DMS53 (cell line): ENCODE measurements at places on chromosomes 4 and X.

DNA sequence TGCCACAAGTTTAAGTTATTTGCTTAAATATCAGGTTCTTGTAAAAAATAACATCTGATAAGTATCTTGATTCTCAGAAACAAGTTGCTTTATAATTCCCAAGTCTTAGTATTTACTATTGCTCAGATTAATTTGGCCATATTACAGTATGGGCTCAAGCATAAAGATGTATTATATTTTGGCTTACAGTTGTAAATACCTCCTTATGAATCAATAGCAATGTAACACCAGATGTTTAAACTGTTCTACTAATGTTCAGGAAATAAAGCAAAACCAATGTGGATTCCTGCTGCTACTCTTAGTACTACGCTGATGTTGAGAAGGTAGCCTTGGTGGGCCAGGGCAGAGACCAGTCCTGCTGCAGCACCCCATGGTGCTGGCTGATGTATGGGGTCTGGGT lies 102.7 kb downstream of the MGST2 start:
- DNase-seq, result no peak

- DNase-seq, result no peak
These were observed 41.5 kb downstream of the QRFPR start for GRCh38 chr4:121339307-121339706.

DNA sequence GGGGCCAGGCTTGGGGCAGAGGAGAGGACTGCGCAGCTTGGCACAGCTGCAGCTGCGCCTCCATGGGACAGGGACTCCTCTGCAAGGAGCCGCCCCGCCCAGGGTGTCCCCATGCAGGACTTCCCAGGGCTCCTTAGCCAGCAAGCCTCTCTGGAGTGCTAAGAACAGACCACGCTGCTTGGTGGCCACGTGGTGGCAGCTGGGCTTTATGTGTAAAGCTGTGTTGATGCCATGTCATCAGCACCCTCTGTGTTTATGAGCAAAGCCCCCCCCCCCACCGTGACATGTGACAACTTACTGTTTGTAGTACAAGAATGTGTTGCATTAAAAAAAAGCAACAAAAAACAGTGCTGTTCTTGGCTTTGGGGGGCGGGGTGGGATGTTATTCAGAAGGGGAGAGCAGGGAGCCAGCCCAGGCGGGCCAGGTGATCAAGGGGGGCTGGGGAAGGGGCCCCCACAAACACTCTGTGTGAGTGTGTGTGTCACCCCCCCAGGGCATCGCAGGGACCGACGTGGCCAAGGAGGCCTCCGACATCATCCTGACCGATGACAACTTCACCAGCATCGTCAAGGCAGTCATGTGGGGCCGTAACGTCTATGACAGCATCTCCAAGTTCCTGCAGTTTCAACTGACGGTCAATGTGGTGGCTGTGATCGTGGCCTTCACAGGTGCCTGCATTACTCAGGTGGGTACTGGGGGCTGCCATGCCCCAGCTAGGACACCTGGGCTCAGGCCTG lies 40.3 kb downstream of the ATP2B3 start:
- DNase-seq, result peak; percentile 16

GRCh38 chr4:74394476-74395136 lies 29.7 kb downstream of the EREG start:
- no peak for DNase-seq

DNA sequence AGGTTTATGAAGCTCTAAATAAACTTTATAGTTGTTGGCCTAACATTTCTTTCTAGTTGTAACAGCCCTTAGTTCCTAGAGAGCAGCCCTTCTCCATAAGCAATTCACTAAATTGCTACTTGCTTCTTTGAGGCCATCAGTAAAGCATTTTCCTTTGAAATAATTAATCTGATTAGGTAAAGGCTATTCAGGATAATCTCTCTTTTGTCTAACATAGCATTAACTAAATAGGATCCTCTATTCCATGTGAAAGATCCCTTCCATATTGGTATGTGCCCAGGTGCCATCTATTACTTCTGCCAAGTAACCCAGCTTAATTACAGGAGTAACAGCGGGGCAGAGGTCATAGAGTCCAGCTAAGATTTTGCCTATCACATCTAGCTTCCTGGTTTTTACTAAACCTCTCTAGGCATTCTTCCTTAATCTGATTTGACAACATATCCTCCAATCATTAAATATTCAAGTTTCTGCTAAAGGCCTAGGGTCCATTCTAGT lies 1408.0 kb downstream of the PCDH18 start:
- no peak for DNase-seq

- peak; percentile 82 for DNase-seq
These were observed 9.6 kb upstream of the INTU start for GRCh38 chr4:127622921-127623796.

- DNase-seq, result no peak
These were observed 155.5 kb upstream of the MXRA5 start for GRCh38 chrX:3501833-3502535.

DNA sequence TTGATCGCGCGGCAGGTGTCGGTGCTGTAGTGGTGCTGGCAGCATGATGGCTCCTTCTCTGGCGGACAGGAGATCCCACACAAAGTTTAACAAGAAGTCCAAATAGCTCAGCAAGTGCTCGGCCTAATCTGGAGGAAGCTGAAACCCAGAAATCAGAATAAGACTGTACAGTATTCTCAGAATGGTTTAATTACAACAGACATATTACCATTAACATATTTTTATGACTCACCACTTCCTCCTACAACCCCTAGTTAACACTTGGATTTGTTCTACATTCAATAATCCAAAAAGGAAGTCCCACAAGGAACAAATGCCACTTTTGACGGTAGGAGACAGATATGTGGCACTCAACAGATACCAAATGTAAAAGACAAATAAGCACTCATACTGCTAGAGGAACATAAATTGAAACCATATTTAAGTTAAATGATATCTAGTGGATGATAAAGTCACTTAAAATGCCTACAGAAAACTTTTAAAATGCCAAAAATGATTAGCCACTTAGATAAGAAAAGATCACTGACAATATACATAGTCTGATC lies 91.2 kb downstream of the HUWE1 start:
- no peak for DNase-seq

DNA sequence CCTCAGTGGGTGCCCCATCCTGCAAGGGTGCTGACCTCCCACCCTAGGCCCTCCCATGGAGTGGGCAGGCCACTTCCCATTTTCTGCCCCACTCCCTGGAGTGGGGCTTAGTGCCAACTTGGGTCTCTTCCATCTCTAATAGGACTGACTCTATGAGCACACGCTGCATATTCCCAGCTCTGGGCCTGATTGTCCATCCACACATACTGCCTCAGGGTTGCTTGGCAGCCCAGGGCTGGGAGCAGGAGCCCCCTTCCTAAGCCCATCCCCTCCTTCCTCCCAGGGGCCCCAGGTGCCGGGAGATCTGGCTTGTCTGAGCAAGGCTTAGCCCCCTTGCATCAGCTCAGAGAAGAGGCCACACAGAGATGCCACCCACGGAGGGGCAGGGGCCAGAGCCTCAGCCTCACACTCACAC lies 55.1 kb downstream of the PJA1 start:
- no peak for DNase-seq

DNA sequence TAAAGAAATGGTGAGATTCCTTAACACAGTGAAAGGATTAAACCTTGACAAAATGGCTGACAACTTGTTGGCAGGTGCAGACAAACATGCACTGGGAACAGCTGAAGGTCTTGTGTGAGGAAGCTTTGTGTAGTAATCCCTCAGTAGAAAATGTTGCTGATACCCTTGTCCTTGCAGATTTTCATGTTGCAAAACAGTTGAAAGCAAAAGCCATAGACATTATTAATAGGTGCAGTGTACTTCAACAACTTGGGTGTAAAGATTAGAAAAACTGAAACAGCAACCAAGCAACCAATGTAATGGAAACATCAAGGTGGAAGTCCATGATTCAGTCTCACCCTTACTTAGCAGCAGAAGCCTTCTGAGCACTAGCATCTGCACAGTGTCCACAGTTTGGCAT lies 29.8 kb downstream of the UGT2B7 start:
- DNase-seq, result no peak

GRCh38 chr4:98529970-98530569 lies 128.3 kb downstream of the TSPAN5 start:
- no peak for DNase-seq

DNA sequence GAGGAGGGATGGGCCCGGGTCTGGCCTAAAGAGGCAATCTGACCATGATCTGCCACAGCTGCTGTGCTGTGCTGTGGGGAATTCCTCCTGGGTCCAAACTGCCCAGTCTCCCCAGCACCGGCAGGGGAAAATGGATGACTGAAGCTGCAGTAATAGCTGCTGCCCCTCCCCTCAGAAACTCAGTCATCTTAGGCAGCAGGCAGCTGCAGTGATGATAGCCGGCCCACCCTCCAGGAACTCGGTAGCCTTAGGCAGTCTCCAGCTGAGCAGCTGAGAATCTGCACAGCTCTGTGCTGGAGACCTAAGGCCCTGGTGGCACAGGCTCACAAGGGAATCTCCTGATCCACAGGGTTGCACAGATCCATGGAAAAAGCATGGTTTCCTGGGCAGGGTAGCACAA lies 113.4 kb upstream of the USP38 start:
- DNase-seq, result no peak

DNA sequence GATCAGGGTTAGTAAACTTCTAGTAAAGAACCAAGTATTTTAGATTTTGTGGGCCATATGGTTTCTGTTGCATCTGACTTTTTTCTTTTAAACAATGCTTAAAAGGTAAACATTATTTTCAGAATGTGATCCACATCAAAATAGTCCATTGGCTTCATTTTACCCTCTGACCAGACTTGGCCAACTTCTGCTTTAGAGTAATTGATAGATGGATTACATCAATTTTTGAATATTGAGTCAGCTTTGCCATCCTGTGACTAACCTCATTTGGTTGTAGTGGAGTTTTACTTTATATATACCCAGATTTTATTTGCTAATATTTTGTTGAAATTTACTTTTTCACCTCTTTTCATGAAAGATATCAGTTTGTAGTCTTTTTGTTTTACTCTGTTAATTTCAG lies 559.8 kb downstream of the TLL1 start:
- no peak for DNase-seq

DNA sequence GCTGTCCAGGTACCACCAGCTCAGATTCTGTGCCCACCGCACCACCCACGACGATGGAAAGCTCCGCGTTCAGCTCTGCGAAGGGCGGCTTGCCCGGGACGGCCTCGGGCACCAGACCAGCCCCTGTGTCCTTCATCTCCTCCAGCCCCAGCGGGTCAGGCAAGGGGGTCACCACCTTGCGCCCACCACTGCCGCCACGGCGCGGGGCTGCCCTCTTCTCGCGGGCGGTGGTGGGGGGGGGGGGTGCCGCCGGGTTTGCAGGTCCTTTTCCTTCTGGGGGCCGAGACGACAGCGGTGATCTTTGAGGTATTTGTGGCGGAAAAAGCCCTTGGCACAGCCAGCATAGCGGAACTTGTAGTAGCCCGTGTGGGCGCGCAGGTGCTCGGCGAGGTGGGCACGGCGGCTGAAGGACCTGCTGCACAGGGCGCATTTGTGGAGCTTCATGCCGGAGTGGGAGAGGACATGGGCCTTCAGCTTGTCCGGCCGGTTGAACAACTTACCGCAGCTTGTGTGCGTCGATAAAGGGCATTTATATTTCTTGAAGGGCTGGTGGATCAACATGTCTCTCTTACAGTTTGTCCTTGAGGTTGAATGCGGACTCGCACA lies 50.9 kb downstream of the CFAP299 start:
- peak; percentile 85 for DNase-seq

DNA sequence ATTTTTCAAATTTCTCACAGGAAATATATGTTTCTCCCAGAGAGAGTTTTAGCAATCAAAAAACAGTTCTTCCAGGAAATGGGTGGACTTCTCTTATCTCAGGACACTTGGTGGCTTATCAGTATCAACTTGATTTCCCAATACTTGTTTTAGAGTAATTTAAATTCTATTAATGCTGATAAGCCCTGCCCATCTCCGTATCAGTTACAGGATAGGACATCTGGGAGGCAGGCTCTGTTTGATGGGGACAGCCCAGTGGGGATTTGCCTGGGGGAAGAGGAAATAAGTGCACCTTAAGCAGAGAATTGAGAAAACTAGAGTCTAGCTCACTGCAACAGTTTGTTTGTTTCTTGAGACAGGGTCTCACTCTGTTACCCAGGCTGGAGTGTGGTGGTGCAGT lies 43.2 kb upstream of the PDGFRA start:
- DNase-seq, result no peak

GRCh38 chrX:118718737-118719136 lies 8.7 kb upstream of the IL13RA1 start:
- DNase-seq, result no peak

GRCh38 chr4:40254608-40255392 lies 58.0 kb downstream of the RHOH start:
- DNase-seq, result peak; percentile 49

DNA sequence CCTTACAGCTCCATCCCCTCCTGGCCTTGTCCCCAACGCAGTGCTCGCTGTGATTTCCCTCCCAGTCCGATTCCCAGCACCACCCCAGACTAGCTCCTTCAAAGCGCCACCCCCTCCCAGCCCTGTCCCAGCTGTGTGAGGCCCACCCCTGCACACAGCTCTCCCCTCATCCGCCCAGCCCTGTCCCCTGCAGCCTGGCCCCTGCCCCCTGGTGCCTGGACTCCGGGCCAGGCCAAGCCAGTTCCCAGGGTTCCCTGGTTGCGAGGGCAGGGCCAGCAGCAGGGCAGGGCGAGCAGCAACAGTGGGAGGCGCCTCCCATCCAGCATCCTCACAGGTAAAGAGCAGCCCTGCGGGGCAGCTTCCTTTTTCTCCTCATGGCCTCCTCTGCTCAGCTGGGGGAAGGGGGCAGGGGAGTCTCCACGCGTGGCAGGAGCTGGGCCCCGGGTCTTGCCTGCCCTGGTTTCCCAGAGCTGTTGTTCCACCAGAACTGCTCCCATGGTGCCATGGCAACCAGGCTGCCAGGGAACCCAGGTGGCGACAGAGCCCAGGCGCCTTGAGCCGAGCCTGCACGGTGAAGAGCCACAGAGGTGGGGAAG lies 24.8 kb downstream of the IQSEC2 start:
- no peak for DNase-seq

DNA sequence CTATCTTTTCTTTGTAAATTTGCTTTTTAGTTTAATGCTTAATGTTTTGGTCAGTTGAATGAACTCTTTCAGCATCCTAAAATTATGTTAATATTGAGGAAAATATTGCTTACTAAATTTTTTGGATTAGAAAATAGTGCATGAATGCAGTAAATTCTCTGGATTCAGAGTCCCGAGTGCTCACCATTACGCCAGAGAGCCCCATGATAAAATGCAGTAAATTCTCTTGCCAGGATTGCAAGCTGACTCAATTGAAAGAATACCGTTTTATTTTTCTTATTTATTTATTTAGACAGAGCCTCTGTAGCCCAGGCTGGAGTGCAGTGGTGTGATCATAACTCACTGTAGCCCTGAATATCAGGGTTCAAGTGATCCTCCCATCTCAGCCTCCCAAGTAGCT lies 60.9 kb upstream of the ENPEP start:
- no peak for DNase-seq

GRCh38 chrX:74450803-74451449 lies 29.6 kb downstream of the SLC16A2 start:
- no peak for DNase-seq

- peak; percentile 88 for DNase-seq
These were observed 702 bp upstream of the CDKN2AIP start for GRCh38 chr4:183443655-183444213.

GRCh38 chr4:179116011-179116410 lies 1673.8 kb upstream of the AGA start:
- no peak for DNase-seq
